Pons (tissue), 1 donor: ENCODE measurements at places on chromosomes 5 and 9.

- DNase-seq, result no peak
These were observed 30.0 kb downstream of the FGF18 start for GRCh38 chr5:171449426-171449825.

GRCh38 chr5:149260761-149261160 is 10.9 kb upstream of the AFAP1L1 start:
- no peak for DNase-seq

DNA sequence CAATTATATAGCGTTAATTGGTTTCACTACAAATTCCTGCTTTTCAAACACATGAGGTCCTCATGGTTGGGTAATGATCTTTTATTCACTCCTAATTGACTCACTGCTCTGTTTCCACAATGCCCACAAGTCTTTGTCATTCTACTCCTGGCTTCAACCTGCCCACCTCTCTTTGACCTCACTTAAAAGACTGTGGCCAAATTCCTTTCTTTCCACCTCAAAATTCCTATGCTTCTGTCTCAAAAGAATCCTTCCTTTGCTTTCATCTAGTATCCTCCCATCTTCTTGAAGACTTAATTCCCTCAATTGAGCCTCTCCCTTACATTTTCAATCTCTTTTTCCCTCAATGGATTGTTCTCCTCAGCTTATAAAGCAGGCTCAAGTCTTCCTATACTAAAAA is 4.9 kb downstream of the APBA1 start:
- DNase-seq, result no peak

GRCh38 chr5:149930043-149930748 is 14.4 kb downstream of the PDE6A start:
- no peak for DNase-seq

DNA sequence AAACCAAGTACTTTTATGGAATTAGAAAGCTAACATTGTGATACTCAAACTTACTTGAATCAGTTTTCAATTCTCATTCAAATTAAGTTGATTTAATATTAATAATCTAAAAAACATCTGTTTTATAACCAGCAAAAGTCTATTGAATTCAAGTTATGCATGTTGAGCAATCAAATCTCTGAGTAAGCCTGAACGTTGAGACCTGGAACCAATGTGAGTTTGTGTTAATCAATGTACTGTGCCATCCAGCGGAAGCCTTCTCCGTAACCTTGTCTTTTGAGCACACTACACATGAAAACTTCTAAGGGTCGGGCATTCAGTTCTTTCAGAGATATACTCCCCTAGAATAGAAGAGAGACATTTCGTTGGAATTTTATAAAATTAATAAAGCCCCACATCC is 25.9 kb downstream of the SAR1B start:
- DNase-seq, result no peak
